ENCODE measurements at places on chromosomes 13 and 19. TPM values are rescaled to one million over a fixed set of nuclear protein-coding genes. Genes with fewer than 3 reads are reported as not detected.

BCL3 gene
- 5.0 TPM for total RNA-seq

HCN2 gene
- total RNA-seq, result 1.5 TPM

MAP4K1 gene
- total RNA-seq, result 0.32 TPM

SPTBN4 gene
- 11.4 TPM for total RNA-seq

KRTDAP gene
- total RNA-seq, result not detected

NXNL1 gene
- total RNA-seq, result not detected

TLE6 gene
- total RNA-seq, result 0.63 TPM

LCP1 gene
- 0.17 TPM for total RNA-seq

ODAD3 gene
- total RNA-seq, result 1.0 TPM
